ENCODE measurements at places on chromosomes 2 and 18.
A peak's percentile ranks its signal among the peaks of the same experiment; 100 is the strongest.

GRCh38 chr18:12044591-12044990 lies 49.1 kb upstream of the ANKRD62 start:
- DNase-seq, result no peak

- DNase-seq, result no peak
Observed at GRCh38 chr2:19714926-19715325, 186.9 kb downstream of the TTC32 start.

DNA sequence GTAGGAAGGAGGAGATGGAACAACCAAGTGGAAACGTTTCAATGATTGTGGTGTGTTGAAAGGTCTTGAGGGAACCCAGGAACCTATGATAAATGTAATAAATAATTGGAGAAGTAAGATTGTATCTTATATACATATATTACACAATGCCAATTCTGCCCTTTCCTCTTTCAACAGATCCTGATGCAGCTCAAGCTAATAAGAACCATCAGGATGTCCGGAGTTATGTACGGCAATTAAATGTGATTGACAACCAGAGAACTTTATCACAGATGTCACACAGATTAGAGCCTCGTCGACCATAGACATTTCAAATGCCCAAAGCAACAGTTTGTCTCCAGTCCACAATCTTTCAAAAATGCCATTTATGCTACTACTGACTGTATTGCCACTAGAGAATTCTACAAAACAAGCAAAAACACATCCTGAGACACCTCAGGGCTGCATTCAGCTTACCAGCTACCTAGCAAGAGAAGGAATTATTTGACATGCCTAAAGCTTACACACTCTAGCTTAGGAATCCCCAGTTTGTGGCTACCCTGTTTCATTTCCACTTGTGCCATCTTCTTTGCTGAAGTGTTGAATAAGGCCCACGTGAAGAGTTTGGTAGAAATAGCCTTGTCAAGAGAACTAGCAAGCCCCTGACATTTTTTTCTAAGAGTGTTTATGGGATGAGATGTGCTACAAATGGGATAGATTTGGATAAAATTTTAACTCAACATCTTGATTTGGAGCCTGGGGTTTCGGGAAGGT lies 24.0 kb upstream of the MAP3K20 start:
- DNase-seq, result no peak

DNA sequence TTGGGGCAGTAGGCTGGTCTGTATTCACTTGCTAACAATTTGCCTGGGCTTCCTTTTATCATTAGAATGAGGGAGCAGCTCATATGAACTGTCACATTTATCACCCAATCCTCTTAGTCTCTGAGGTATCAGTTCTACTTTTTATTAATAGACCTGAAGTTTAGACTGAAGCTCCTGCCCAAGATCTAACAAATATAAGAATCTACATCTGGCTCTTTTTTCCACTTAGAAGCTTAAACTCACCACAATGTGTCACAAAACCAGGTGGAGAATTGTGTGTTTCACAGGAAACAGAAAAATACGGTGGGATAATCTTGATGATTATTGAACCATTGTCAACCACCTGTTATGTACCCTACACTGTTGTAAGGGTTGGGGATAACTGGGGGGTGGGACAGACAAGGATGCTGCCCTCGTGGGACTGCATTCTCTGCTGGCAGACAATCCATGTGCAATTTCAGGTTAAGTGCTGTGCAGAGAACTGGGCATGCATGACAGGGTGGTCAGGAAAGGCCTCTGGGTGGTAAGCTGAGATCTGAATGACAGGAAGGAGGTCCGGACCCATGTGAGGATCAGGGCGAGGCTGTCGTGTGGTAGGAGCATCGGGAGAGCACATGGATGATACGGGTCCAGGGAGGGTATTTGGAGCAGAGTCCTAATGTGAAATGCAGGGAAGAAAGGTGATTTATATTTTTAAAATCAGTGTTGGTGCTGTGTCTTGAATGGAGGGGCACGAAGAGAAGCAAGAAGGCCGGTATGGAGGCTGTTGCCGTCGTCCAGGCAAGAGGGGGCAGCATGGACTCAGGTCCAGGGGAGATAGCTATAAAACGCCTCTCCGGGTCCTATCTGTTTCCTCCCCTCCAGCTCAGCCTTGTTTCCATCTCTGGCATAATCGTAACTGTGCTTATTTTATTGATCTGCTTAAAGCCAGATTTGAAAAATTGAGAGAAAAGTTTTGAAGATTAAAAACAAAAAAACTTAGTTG lies 17.6 kb downstream of the MYL12B start:
- DNase-seq, result no peak

DNA sequence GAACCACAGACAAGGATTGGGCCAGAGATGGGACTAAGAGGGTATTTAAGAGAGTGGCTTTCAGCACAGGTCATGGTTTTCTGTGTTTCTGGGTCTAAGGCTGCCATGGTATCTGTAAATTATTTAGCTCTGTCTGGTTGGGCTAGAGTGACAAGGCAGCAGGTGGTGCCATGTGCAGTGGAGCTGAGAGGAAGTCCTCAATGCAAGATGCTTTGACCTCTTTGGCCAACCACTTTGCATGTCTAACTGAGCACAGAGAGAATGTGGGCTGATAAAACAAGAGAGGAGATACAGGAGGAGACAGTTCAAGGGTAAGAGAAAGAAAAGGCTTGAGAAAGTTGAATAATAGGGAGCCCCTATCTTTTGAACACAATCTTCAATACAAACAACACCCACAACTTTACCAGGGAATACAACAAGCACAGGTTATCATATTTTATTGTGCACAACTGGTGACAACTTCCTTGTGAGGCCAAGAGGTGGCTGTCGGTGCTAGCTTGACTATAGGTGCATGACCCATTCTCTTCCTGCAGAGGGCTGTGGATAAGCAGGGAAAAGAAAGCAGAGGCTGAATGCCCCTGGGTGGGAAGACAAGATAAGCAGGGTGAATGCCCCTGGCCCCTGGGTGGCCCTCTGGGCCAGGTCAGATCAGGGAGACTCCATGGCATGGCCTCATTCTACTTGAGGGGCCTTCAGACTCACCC lies 12.3 kb downstream of the FLACC1 start:
- DNase-seq, result no peak

DNA sequence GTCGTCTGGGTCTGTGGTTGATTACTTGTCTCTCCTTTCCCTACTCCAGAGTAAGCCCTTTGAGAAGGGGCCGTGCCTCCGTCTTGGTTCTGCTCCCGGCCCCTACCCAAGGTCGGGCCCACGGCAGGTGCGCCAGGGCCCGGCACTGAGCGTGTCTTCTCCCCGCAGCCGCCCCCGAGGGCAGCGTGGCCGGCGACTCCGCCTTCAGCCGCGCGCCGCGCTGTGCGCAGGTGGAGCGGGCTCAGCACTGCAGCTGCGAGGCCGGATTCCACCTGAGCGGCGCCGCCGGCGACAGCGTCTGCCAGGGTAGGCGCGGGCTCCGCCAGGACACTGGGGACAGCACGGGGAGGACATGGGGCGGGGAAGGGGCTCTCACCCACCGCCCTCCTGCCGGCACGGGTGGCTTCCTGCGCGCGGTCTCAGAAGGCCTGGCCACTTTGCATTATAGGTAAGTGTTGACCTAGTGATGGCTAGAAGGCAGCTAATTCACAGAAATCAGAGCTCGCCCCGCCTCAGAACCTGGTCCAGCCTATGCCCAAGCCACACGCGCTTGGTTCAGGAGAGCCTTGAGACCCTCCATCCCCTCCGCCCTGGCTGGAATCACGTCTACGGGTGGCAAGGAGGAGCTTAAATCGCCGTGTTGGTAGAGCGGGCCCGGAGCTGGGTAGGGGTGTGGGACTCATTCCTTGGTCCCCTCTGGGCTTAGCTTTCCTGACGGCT lies 43.5 kb downstream of the FBLN7 start:
- peak; percentile 13 for DNase-seq

GRCh38 chr2:121567957-121568409 lies 37.3 kb downstream of the RNU4ATAC start:
- no peak for DNase-seq

DNA sequence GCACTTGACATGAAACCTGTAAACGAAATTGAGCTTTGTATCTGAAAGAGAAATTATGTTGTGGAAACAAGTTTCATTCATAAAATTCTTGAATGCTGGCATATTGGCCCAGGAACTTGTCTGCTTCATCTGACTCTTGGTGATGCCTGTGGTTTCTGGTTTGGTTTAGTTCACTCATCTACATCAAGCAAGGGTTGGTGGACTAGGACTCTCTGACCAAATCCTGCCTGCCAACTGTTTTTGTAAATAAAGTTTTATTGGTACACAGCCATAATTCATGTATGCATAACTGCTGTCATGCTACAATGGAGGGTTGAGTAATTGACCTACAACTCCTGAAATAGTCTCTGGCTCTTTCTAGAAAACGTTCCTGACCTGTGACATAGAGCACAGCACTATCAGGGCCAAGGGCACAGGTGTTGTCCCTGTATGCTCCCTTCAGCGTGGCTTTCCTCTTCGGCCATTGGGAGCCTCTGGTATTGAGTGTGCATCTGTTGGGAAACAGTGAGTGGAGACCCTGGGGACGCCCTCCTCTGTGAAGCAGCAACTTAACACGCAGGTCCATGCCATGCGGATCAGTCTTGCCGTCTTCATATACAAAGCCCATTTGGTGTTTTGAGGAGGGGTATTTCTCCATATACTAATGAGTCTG lies 226.3 kb downstream of the SH3RF3 start:
- no peak for DNase-seq

GRCh38 chr2:156319811-156320485 lies 12.6 kb downstream of the NR4A2 start:
- DNase-seq, result no peak

DNA sequence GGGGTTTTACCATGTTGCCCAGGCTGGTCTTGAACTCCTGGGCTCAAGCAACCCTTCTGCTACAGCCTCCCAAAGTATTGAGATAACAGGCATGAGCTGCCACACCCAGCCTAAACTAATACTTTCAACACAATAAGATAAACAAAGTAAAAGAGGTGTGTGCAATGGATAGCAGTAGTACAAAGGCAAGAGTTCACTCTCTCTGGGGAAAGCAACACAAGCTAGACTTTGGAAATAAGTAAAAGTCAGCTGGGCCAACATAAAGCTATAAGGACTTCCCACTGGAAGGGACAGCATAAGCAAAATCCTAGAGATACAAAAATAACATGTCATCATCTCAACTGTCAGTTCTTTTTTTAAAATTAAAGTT lies 5.2 kb upstream of the NOSTRIN start:
- no peak for DNase-seq

GRCh38 chr2:225494100-225494459 lies 94.6 kb downstream of the NYAP2 start:
- DNase-seq, result no peak

- DNase-seq, result no peak
Observed at GRCh38 chr2:73970850-73971471, 13.7 kb upstream of the TET3 start.

- no peak for DNase-seq
Observed at GRCh38 chr2:168192839-168193616, 54.4 kb downstream of the STK39 start.

GRCh38 chr2:231357048-231357447 lies 38.5 kb upstream of the B3GNT7 start:
- DNase-seq, result no peak

GRCh38 chr18:3434685-3435084 lies 15.3 kb upstream of the TGIF1 start:
- DNase-seq, result no peak

- DNase-seq, result no peak
Observed at GRCh38 chr18:8952174-8952573, 150.3 kb upstream of the NDUFV2 start.

DNA sequence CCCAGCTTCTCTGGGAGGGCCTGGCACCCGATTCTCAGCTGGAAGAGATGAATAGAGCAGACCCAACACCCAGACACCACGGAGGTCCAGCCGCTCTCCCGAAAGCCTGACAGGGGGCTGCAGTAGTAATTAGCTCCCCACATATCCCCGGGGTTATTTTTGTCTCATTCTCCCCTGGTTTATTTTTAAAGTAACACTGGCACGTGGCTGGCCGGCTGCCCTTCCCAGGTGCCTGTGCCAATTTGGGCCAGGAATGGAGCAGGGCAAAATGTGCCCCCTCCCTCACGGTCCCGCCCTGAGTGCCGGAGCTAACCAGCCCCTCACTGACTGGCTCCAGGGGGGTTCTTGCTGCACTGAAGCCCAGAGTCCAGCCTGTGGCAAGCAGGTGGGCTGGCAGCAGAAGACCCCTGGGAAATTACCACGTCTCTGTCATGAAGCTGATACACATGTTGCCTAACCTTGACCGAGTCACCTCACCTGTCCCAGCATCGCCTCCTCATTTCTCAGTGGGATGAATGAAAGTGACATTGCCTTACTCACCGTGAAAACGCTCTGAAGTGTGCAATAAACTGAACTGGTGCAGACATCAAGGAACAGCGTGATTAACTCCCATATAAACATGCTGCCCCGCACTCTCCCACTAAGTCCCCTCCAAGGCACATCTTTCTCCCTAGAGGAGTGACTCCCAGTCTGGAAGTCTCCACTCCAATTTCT lies 18.4 kb downstream of the KCNK3 start:
- no peak for DNase-seq

DNA sequence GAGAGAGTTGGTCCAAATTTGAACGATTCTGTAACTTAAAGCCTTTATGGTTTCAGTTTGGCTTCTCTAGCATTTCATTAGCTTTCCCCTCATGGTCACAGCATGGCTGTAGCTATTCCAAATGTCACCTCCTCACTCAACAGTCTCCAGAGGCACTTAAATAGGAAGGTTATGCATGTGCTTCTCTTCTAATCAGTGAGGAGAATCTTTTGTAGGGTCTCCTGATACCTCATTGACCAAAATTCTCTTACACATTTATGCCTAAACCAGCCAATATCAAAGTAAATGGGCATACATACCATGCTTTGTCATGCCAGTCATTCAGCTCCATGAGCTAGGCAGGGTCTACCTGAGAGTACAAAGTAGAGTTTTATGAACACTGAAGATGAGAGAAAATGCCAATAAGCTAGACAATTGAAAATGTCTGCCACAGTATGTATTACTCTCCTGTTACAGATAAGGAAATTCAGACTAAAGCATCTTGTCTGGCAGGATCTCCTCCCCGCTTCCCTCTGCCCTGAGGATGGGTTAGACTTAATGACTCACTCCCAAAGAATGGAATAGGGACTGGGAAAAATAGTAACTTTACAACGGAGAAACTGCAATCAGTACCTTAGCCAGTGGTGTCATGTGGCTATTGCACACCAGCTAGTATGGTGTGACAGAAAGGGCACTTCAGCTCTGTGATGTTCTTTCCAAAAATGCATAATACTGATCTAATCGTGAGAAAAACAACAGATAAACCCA lies 15.4 kb downstream of the DSG2 start:
- DNase-seq, result no peak

GRCh38 chr2:121008975-121009374 lies 273.3 kb downstream of the GLI2 start:
- DNase-seq, result no peak
